ENCODE measurements at places on chromosomes 13 and 19.

GRCh38 chr13:85741017-85741416, 58.2 kb downstream of the SLITRK6 start:
- no peak for DNase-seq

GRCh38 chr13:63514886-63515285, 2099.2 kb upstream of the PCDH20 start:
- no peak for DNase-seq

GRCh38 chr19:12996406-12997094, 1.3 kb downstream of the NFIX start:
- DNase-seq, result no peak

DNA sequence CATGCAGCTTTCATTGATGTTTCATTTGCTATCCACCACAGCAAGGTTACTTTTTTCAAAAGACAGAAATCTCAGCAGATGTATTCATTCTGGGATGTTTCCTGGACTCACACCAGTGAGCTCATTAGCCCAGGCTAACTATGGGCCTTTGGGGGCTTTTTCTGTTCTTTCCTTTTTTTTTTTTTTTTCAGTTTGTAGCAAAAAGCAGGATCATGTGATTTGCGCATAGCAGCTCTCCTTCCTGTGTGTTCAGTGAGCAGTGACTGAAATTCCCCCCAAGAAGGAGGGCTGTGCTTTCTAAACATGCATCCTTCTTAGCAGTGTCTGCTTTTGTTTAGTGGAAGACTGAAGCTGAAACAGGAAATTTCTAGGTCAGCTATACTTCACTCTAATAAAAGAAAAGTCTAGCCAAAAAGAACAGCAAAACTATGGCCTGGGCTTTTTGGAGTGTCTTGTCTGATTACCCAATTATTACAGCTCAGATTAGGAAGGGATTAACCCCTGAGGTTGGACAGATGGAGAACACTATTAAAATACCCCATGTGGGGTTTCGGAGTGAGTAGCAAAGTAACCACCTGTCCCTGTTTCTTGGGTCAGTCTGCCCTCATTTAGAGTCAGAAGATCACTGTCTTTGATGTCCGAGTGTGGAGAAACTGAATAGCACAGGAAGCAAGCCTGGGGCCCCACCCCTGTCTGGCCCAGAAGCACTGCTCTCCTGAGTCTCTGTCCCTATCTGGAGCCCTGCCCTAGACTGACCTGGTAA, 8.9 kb upstream of the AMER2 start:
- no peak for DNase-seq

DNA sequence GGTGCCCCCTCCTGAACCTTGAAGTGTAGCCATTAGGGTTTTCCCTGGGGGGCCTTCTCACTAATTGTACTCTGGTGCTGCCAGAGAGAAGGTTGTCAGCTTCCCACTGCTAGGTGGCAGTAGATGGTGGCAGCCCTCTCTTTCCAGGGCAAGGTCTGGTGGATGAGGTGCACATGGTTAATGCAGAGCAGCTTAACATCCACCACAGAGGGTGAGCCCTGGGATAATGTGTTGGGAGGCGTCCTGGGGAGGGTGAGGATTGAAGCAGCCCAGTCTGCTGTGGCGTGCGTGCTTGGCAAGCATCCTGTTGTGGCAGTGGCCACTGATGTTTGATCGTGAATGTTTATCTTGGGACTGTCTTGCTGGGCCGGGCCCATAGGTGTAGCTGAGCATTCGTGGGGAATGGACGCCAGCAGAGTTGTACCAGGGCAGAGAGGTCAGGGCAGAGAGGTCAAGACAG, 5.8 kb downstream of the EGLN2 start:
- DNase-seq, result no peak

DNA sequence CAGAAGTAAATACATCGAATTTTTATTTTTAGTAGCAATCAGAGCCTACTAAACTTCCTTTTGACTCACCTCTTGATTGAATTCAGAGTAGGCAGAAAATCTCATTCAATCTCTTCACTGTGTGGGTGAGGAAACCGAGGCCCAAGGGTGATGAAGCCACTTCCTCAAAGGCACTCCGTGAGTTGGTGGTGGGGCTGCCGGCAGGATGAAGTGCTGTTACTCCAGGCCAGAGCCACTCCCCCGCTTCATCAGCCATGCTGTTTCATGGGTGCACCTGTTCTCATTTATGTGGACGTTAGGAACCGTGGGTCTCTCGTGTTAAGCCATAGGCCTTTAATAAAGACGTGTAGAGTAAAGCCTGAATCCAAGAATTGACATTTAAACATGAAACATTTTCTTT, 13.2 kb downstream of the ING1 start:
- DNase-seq, result peak; percentile 71

GRCh38 chr13:90360785-90361184, 986.7 kb upstream of the MIR17HG start:
- DNase-seq, result no peak

GRCh38 chr13:113401452-113402415, 37.8 kb upstream of the GRTP1 start:
- DNase-seq, result no peak

- DNase-seq, result no peak
These were observed 3.1 kb downstream of the A1BG start for GRCh38 chr19:58350001-58350861.

GRCh38 chr13:103142151-103142550, 75.9 kb upstream of the SLC10A2 start:
- DNase-seq, result no peak

DNA sequence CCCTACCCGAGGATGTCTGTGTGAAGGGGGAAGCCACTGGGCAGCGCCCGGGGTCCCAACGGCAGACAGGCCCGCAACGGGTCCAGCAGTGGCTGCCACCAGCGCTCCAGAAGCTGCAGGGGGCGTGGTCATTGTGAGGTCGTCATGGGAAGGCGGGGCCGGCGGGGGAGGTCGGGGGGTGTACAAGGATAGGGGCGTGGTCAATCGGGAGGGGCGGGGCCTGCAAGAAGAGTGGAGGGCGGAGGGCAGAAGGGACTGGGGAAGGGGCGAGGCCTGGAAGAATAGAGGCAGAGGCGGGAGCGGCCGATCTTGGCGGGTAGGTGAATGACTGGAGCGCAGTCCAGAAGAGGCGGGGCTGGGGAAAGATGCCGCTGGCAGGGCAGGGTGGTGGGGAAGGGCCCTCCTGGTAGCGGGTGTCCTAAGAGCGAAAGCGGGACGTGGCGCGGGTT, 4.4 kb downstream of the FUZ start:
- peak; percentile 80 for DNase-seq

- no peak for DNase-seq
These were observed 643.3 kb downstream of the SLITRK5 start for GRCh38 chr13:88314496-88314895.

- DNase-seq, result no peak
These were observed 14.4 kb downstream of the CEACAM4 start for GRCh38 chr19:41612483-41612882.

DNA sequence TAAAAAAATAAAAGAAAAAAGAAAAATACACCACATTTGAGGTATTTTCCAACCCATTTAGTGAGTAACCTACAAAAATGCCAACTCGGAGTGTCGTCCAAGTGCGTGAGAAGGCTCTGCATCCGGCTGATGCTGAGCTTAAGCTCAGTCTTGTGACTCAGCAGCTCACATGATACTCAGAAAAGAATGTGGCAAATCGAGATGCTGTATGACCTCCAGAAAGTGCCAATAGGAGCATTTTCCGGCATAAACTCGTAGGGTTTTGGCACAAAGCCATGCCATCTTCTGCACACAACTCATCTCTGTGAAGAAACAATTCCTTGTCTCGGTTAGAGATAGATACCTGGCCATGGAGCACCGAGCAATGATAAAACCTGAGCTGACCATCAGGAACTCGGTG, 58.5 kb downstream of the TRPM4 start:
- DNase-seq, result no peak

GRCh38 chr13:76799696-76800095, 86.5 kb downstream of the KCTD12 start:
- no peak for DNase-seq

- DNase-seq, result no peak
These were observed 103.3 kb upstream of the HTR2A start for GRCh38 chr13:47000165-47000564.

GRCh38 chr19:10708291-10708690, 7.1 kb downstream of the QTRT1 start:
- DNase-seq, result no peak

DNA sequence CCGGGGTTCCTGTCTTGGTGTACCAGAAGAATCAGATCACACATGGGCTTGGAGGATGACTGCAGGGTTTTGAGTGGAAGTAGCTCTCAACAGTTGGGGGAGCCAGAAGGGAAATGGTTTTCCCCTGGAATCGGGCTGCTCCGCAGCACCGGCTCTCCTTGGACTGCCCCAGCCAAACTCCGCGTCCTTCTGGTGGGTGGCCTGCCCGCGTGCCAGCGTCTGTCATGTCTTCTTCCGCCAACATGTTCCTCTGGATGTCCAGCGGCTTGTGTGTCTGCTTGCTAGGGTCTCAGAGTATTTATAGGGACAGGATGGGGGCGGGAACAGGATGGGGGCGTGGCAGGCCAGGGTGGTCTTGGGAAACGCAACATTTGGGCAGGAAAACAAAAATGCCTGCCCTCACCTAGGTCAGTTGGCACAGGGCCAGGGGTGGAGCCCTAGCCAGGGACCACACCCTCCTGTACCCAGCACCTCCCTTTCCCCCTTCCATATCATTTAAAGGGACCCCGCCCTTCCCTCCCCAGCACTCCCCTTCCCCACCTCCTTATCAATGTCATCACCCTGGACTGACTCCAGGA, 1.3 kb upstream of the ZNF30 start:
- DNase-seq, result no peak

- no peak for DNase-seq
These were observed 13.6 kb downstream of the KLF5 start for GRCh38 chr13:73072239-73072900.

- no peak for DNase-seq
These were observed 32.2 kb upstream of the TNFAIP8L1 start for GRCh38 chr19:4606921-4607678.

GRCh38 chr13:33284916-33285315, 639 bp downstream of the STARD13 start:
- DNase-seq, result no peak

DNA sequence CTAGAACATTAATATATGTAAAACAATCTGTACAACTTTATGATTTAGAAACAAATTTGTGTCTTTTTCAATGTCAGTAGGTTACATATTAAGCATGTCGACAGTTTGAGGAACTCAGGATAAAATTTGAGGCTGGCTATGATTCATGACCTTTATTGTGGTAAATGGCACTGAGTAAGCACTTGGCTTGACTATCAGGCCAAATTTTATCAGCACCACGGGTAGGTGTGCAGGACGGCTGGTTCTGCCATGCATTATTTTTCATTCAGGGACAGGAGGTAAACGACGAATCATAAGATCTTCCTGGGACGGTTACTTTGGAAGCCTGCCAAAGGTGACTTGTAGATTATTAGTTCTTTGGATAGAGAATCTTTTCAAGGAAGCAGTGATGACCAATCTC, 19.9 kb upstream of the CYP4F8 start:
- no peak for DNase-seq
